ENCODE measurements at places on chromosomes 1 and 21.
A peak's percentile ranks its signal among the peaks of the same experiment; 100 is the strongest.

DNA sequence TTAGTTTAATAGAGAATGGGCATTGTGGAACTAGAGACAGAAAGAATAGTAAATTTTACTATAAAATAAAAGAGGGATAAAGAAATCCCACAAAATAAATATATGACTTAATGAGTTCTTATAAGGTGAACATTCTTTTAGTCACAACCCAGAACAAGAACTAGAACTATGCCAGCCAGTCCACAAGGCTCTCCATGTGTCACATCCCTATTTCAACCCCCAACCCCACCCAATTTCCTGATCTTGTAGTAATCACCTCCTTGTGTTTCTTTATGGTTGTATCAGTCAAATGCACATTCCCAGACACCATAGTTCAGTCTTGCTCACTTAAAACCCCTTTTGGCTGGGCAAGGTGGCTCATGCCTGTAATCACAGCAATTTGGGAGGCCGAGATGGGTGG lies 662.3 kb upstream of the CAMK1G start:
- no peak for DNase-seq

DNA sequence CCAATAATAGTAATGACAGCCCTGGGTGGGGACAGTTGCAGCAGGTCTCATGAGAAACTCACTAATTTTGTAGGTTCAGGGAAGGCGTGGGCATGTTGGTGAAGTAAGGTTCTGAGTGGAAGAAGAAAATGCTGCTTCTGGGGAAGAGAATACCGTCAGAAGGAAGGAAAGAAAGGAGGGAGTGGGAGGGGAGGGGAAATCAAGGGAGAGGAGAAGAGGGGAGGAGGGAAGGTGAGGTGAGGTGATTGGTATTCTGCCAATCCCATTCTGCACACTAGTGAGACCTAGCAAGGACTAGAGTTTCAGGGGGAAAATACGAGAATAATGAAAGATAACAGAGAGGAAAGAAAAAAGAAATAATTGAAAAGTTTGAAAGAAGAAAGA lies 32.4 kb upstream of the MGST3 start:
- peak; percentile 61 for DNase-seq

- peak; percentile 84 for DNase-seq
Observed at GRCh38 chr1:99004254-99004860, 304 bp downstream of the PLPPR5 start.

GRCh38 chr1:182684116-182684828 lies at the start of gene RGS8:
Gene RGS8, minus strand, starts transcription at chr1:182684587. Its CDS starts 14,938 bp downstream, at chr1:182669649.
- no peak for DNase-seq

GRCh38 chr1:245752561-245752960 lies 597.8 kb downstream of the KIF26B start:
- DNase-seq: no peak

GRCh38 chr21:27425172-27425571 lies 458.3 kb upstream of the ADAMTS5 start:
- DNase-seq: peak; percentile 2

DNA sequence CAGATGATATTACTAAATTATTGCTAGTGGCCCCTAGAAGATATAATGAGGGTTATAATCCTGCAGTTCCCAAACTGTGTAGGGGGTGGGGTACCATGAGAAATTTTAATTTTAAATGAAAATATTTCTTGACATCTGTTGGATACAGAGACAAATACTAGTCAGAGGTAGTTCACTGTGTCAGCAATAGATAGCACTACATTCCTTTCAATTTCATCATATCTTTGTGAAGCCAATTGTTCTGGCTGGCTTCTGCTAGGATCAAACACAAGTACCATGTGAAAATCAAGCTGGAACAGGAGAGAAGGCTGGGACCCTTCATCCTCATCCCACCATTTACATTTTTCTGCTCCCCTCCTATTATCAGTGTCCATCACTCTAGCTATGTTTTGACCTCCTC lies 208.1 kb downstream of the USH2A start:
- no peak for DNase-seq

DNA sequence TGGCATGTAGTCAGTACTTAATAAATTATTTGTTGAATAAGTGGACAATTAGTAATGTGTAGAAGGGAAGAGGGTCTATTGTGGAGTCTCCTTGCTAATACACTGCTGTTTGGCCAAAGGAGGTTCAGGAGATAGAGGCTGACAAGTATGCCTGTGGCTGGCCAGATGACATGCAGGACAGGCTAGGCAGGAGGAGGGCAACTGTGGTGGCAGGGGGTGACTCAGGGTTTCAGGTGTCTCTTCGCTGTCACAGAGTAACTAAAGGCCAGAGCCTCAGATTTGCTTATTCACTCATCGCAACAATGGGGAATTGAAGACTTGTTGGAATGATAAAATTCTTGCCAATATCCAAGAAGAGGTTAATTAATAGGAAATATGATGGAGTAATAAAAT lies 33.1 kb downstream of the THRAP3 start:
- peak; percentile 42 for DNase-seq

DNA sequence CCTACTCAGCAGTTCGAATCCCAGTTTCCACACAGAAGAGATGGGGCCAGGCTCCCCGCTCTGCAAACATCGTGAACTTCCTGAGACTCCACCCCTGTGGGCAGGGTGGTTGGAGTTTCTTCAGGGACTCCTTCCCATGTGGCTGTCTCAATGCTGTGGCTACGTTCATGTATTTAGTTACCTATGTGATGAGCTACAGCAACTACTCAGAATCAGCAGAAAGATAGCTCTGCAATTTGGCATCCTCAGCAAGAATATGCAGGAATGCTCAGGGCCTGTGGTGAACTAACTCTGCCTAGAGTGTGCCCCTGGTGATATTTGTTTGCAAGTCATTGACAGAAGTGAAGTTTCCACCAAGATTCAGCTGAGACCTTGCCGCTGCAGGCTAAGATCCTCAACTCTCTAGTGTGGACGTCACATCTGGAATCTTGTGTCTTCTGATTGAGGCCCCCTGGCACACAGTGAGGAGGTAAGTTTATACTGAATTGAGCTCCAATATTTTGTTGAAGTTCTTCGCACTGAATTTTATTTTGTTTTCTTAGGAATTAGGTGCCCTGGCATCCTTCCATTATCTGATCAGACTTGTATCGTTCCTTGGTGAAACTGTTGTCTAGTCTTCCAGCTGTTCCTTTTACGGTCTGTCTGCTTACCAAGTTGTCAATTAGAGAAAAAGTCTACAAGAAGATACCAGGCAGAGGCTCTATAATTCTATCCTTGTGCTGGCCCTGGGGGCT lies 8.2 kb upstream of the GLRX2 start:
- DNase-seq: no peak

GRCh38 chr1:222788402-222789156 lies 26.3 kb upstream of the DISP1 start:
- DNase-seq: no peak

GRCh38 chr1:214524824-214525223 lies 26.6 kb downstream of the PTPN14 start:
- DNase-seq: no peak

DNA sequence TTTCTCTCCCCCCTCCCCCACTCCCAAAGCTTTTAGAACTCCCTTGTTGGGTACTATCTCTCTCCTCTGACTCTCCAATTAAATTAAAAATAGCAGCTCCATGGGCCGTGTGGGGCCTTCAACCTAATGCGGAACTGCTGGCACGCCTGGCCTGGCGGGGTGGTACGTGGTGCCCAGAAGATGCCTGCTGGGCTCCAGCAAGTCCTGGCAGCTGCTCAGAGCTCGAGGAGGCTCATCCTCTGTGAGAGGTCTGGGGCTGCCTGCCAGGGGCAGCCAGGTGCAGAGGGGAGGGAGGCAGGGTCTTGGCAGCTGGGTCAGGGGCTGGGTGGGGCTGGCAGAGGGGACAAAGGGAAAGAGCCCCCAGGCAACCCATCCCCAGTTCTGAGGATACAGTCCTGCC lies 74.4 kb downstream of the ACTL8 start:
- no peak for DNase-seq

GRCh38 chr1:90970208-90970607 lies 51.6 kb downstream of the ZNF644 start:
- no peak for DNase-seq

- DNase-seq: no peak
Observed at GRCh38 chr21:37769656-37770055, 146.6 kb downstream of the KCNJ6 start.

DNA sequence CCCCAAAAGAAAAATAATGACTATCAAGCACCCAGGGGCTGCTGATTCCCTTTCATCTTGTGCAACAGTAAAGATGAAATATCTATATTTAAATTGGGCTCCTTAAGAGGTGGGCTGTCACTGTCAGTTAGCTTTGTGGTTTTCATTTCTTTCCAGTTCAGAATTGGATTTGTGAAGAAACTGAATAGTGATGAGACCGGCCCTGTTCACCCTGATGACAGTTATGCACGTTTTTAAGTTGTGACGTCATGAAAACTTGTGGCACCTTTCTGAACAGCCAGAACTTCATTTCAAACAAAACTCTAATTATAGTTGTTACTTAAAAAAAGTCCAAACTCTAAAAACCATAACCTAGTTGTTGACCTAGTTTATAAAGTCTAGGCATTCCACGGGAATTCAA lies 125.9 kb downstream of the RUNX1 start:
- no peak for DNase-seq

- no peak for DNase-seq
Observed at GRCh38 chr1:106249365-106249764, 807.1 kb upstream of the PRMT6 start.

DNA sequence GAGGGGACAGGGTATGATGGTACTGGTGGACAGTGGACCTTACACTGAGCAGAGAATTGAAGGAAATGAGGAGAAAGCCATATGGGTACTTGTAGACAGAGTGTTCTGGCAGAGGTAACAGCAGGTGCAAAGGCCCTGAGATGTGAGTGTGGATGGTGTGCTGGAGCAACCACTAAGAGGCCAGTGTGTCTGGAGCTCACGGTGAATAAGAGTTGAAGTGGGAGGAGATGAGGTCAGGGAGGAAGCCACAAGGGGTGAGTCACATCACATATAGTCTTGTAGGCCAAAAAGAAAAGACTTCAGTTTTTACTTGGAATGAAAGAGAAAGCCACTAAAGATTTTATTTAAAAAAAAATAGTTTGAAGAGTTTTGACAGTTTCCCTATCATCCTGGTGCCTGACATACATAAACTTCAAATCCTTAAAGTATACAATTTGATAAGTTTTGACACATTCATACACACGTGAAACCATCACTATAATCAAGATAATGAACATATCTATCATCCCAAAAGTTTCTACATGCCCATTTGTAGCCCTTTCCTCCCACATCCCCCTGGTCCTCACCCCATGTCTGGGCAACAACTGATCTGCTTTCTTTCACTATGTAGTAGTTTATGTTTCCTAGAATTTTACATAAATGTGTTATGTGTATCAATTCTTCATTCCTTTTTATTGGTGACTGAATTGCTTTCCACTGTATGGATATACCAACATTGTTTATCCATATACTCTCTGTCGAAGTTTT lies 148.4 kb downstream of the GPATCH2 start:
- peak; percentile 70 for DNase-seq

DNA sequence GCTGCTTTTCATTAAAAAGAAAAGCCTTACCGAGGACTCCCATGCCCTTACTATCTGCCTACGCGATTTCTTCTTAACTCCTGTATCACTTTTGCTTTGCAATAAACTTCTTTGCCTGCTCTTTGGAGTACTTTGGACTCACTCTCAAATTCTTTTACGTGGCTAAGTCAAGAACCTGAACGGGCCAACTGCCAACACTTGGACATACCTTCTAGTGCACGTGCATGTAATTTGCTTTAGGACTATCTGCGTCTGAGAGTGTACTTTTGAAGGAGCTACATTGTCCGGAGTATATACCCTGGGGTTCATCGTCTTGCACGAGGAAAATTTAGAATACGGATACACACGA lies 3.6 kb upstream of the OTUD3 start:
- no peak for DNase-seq

GRCh38 chr1:67618285-67619018 lies 66.5 kb upstream of the GADD45A start:
- peak; percentile 84 for DNase-seq

DNA sequence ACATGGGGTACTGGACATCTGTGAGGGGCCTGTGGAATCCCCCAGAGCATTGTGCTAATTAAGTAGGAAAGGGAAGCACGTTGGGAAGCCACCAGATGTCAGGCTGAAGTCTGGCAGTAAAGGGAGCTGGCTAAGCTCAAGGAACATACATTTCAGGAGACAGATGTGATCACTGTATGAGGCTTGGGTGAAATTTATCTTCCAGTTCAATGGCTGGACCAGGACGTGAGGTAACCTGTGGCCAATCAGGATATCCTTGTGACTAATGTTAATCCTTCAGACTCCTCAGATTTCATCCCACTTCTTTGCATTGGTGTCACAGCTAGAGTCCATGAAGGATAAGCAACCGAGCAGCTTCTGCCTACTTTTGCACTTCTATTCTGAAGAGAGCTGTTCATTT lies 110.2 kb upstream of the APP start:
- DNase-seq: no peak

GRCh38 chr21:22225299-22225698 lies 1227.1 kb downstream of the NCAM2 start:
- no peak for DNase-seq

DNA sequence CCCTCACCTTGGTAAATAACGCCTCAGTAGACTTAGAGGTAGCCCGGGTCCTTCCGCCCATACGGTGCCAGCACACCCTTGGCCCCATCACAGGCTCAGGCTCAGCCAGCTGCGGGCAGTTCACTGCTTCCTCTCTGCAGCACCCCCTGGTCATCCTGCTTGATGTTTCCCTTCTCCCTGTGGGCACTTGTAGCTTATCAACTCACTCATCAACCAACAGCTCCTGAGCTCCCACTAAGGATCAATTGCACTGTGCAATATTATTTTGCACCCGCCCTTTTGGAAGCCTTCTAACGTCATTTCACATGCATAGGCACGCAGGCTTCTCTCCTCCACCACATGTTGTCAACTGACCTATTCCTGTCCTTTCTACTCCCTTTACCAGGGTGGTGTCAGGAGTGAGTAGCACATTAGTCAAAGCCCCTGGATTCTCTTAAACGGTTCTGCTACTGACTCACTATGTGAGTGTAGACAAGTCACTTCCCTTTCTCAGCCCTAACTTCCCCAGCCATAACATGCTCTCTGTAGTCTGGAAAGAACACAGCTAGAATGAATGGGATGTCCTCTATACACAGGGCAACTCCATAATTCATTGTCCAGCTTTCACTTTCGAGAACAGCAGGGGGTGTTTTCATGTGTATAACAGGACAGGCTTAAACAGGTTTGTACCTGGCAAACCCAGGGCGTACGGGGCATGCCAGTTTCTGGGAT lies 47.1 kb upstream of the IRF2BP2 start:
- DNase-seq: peak; percentile 44

DNA sequence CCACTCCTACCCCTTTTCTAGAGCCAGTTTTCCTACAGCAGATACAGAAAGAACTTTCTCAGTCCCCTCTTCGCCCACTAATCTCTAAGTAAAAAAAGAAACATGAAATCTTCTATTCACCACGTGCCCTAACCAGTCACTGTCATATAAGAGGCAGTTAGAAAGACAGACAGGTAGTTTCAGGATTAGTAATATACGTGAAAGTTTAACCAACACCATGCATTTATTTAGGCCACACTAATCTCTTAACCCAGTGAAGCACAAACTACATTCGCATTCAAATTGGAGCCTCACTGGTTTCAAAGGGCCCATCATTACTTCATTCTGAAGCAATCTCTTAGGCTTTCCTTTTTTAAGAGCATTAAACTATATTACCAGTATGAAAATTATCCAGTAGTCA lies 10.1 kb downstream of the GPATCH2 start:
- DNase-seq: no peak

- no peak for DNase-seq
Observed at GRCh38 chr1:103275725-103276124, 167.4 kb upstream of the COL11A1 start.

- peak; percentile 49 for DNase-seq
Observed at GRCh38 chr1:66596191-66596590, 62.2 kb downstream of the SGIP1 start.

All from DMS53 (cell line).